ENCODE measurements at places on chromosomes 11 and 22. TPM values are rescaled to one million over a fixed set of nuclear protein-coding genes. Genes with fewer than 3 reads are reported as not detected.

The OR8D1 gene
- not detected for total RNA-seq

The PDE2A gene
- total RNA-seq = 0.67 TPM

The CDKN1C gene
- 0.44 TPM for total RNA-seq

The LRRC10B gene
- 0.09 TPM for total RNA-seq

The KCNJ1 gene
- not detected for total RNA-seq

GRCh38 chr22:27750584-27751265 is 50.8 kb downstream of the MN1 start:
- H3K4me1 ChIP-seq = peaks cover 4% of the 10 kb centered on the region
- H3K36me3 ChIP-seq = no peaks in the 10 kb centered on the region
- no peak for DNase-seq

DNA sequence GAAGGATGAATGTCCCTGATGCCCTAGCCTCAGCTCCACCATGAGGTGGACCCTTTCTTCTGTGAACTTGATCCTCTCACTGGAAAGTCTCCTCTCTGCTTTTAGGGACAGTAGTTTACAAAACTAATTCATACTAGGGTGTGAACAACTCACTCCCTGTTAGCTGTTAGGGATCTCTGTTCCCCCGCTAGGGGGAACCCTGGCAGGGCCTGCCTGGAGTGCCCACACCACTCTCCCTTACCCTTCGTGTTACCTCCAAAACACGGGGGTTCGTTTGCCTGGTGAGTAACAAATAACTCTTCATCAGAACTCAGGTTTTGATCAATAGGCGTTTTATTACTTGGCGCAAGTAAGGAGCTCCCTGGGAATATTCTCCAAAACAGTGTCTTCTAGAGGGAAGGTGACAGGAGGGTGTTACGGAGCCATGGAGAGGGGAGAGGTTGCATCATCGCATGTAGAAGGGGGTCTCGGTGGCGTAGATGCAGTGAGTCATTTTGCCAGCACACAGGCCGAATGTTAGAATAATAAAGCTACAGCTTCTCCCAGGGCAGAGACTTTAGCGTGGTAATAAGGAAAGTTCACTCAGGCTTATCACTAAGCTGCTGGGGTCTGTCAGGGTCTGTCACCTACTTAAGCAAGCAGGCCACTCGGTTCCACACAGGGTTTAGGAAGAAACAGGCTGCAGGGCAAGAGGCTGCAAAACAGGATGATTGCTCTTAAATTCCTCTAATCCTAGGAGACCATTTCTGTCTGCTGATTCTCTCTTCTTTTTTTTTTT is 45.8 kb downstream of the C11orf96 start:
- H3K27me3 ChIP-seq = peaks cover 10% of the 10 kb centered on the region
- no peaks in the 10 kb centered on the region for H3K36me3 ChIP-seq
- H3K27ac ChIP-seq = no peak overlapping the region
- no peak overlapping the region for H3K4me3 ChIP-seq
- no peaks in the 10 kb centered on the region for H3K4me1 ChIP-seq

DNA sequence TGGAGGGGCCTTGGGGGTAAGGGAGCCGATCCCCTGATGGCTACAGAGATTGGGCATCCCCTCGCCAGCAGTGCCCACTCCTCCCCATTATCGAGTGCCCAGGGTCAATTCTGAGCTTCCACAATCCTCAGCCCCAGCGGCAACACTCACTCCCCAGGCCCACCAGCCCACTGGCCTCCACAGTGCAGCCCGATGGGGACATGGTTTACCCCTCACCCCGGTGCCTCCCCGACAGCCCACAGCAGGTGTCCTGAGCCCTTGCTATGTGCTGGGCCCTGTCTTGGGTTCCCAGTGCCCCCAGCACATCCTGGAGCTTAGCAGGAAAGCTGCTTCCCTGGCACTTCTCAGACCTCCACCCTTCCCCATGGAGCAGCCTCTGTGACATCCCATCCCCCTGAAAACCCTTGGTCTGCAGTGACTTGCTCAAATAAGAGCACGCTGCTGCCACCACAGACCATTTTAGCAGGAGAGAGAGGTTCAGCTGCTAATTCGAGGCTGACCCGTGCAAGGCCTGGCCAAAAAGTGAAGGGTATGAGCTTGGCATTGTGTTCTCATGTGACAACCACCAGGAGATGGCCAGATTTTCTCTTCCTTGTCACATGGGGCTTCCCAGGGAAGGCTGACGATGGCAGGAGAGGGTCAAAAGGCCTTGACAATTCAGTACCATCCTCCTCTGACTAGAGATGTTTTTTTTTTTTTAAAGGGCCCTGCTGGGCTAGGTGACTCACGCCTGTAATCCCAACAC is 23.6 kb downstream of the KCNJ4 start:
- no peak overlapping the region for H3K4me3 ChIP-seq
- no peak for DNase-seq
- H3K4me1 ChIP-seq = no peaks in the 10 kb centered on the region
- H3K27ac ChIP-seq = no peak overlapping the region

DNA sequence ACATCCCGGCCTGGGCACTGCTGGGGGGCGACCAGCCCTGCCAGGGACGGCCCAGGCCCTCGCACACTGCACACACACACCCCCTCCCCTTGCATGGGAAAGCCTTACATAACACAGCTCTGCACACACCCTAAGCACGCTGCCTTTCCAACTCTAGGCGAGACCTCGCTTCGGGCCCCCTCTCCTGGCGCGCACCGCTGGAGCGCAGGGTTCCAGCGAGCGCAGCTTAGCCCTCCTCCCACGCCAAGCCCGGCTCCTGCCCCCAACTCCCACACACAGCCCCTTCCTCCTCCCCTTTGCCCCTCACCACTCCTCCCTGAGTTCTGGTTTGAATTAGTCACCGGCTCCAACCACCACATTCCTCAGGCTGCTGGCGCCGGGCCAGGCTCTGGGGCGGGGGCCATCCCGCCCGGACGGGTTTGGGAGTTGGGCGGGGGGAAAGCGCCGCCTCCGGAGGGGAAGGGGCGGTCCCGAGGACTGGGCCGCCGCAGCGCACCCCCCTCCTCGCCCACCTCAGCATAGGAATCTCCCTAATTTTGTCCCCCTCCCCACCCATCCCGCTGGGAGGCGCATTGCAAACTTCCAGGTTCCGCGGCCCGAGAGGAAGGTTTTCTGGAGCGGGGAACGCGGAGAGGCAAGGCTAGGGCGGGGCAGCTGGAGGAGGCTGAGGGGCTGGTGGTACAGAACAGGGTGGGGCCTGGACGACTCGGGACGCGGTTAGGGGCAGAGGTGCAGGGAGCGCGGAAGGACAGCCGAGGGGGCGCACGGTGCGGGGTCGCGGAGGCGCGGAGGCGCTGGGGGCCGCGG is 966 bp downstream of the AHNAK start:
- H3K4me1 ChIP-seq = peaks cover 54% of the 10 kb centered on the region
- H3K27me3 ChIP-seq = peaks cover 22% of the 10 kb centered on the region
- peaks cover 11% of the 10 kb centered on the region for H3K36me3 ChIP-seq
- H3K4me3 ChIP-seq = peak overlapping the region; percentile 98
- H3K27ac ChIP-seq = peak overlapping the region; percentile 90
